Activated naive CD8-positive, alpha-beta T cell treated with anti-CD3 and anti-CD28 coated beads, Interleukin-2, amount 50 U/mL, for 24 hours (primary cell): ENCODE measurements at places on chromosomes 2 and 18.
A peak's percentile ranks its signal among the peaks of the same experiment; 100 is the strongest.

DNA sequence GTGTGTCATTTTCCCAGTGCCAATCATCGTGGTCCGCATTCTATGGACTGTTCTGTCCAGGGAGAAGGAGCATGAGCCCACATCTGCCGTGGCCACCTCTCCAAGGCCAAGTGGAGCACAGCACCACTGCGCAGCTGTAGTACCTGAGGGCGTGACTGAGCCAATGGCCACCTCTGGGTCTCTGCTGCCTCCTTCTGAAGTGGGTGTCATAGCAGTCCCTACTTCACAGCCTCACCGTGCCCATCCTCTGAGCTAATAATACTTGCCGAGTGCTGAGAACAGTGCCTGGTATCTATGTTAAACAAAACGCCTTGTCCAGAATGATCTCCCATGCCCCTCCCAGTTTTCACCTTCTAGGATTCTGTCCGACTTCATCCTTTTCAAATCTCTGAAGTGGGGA is 256.1 kb downstream of the PRKCE start:
- no peak for DNase-seq

DNA sequence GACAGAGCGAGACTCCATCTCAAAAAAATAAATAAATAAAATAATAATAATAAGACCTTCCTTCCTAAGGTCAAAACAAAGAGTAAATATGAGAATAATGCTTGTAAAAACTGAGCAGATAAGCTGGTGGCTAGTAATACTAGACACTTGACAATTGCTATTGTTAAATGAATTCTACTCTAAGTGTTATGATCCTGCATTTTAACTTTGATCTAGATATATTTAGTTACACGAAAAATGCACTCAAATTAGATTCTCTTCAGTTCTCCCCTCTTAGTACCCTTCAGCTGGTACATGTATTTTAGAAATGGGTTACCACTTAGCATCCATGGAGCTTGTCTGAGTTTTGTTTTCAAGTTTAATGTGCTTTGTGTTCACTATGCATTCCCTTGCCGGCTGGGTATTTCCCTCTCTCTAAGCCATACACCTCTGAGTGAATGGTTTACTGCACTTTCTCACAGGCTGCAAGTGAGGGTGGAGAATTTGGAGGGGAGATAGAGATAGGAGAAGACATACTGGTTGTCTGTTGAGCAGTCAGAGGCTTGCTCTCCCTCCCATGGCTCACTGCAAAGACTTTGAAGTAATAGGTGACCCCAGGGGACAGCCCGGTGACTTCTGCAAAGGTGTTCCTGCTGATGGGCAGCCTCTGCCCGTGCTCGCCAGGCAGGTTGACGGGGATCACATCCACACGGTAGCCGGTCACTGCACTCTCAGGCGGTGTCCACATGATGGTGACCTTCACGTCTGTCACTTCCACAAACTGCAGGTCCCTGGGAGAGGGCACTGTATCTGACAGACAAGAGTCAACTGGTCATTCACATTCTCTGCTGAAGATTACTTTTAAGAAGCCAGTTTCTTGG is 29.9 kb downstream of the FN1 start:
- no peak for DNase-seq

GRCh38 chr2:78068808-78069207 is 546.6 kb upstream of the LRRTM4 start:
- no peak for DNase-seq

DNA sequence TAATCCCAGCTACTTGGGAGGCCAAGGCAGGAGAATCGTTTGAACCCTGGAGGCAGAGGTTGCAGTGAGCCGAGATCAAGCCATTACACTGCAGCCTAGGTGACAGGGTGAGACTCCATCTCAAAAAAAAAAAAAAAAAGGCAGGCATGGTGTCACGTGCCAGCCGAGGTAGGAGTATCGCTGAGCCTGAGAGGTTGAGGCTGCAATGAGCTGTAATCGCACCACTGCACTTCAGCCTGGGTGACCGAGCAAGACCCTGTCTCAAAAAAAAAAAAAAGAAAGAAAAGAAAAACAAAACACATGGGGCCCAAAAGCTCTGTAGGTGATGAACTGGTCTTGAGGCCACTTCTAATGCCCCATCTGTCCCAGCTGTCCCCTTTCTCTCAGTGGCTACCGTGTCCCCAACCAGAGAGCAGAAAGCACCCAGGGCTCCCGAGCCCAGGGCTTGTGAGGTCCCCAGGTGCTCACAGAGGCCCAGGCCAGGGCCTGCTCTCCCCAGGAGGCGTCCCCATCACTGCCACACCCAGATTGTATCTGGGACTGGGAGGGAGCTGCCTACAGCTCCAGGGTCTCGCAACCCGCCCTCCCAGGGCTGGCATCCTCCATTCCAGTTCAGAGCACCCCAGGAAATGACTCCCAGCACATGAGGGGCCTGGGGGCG is 8.5 kb downstream of the KLHL30 start:
- DNase-seq, result no peak

- DNase-seq, result no peak
Observed at GRCh38 chr18:74902147-74902455, 304.4 kb downstream of the ZNF407 start.

DNA sequence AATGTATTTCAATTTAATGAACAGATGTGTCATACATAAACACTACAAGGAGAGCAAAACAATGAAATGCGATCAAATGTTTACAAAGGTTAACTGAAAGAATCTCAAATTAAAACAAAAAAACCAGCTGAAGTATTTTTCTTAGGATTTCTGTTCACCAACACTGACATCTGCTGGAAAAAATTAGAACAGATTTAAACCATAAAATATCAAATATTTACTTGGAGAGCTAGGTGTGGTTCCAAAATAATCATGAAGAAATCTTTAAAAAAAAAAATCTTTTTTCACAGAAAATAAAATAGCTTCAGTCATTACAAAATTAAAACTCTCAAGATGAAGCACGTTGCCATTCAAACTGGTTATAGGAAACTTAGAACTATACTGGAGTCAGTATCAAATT is 13.8 kb downstream of the MMADHC start:
- no peak for DNase-seq

- DNase-seq, result no peak
Observed at GRCh38 chr2:237287872-237288271, 126.1 kb downstream of the COL6A3 start.

DNA sequence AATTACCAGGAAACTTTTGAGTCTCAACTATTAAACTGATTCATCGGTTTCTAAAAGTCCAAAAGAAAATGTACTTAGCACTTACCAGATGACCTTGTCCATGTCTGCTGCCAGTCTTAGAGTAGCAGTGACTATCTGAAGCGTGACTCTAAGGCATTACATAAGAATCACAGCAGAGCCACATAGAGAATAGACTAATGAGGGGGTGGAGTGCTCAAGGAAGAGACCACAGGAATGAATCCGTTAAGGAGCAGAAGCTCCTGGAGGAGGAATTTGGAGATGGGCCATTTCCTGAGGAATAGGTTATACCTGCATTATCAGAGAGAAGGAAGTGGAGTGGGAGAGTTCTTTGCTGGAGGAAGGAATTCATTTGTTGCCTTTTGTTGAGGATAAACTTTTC is 116.0 kb downstream of the MAP3K20 start:
- DNase-seq, result no peak

- no peak for DNase-seq
Observed at GRCh38 chr2:145524836-145525235, 1004.9 kb upstream of the ZEB2 start.

DNA sequence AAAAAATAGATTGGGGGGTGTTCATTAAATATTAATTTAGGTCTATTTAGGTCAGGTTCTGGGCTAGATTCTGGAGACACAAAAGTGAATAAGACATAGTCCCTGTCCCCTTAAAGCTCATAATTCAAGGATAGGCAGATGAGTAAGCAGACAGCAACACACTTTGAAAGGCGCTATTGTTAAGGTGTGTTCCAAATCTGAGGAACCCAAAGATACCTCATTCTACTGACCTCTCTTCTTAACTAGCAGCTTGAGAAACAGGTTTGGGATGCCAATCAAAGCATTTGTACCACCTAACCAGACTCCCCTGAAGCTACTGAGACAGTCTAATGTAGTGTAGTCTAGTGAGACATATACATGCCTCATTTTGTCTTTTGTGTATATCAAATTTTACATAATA is 34.8 kb downstream of the SEMA4F start:
- DNase-seq, result no peak

GRCh38 chr18:23802817-23803216 is 113.6 kb downstream of the LAMA3 start:
- DNase-seq, result no peak

DNA sequence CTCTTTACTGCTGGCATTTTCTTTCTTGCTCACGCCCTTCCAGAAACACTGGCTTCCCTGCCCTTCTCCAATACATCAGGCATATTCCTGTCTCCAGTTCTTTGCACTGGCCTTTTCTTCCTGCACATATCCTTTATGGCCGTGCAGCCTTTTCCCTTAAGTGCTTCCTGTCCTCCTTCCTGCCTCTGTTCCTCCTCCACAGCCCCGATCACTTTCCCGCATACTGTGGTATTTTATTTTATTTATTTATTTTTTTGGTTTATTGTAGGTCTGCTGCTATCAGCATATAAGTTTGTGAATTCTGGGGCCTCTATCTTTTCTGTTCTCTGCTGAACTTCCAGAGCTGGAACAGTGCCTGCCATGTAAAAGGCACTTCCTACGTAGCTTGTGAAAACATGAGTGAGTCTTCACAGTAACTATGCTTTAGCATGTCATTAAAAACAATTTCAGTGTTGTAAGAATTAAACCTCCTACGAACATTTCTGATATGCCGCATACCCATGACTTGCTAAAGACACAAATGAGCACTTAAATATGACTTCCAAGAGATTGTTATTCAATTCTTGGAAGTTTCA is 289.1 kb downstream of the TRIB2 start:
- no peak for DNase-seq

- DNase-seq, result no peak
Observed at GRCh38 chr2:170509452-170510193, 205.5 kb upstream of the SP5 start.

DNA sequence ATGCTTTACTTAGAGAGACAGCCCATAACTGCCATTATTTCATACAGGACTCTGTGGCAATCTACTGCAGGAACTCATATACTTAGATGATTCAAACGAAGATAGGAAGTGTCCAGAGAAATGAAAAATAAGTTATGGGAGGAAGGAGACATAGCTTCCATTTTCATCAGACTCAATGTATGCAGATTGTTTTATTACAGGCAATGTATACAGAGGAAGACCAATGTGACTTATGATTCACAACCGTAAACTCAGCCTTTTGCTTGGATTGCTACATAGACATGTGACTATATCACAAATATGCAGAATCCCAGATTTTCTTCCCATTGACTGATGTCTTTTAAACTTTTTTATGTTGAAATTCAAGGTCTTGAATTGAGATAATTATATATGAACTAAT is 793.4 kb downstream of the SATB2 start:
- no peak for DNase-seq

GRCh38 chr2:156037482-156037881 is 295.0 kb downstream of the NR4A2 start:
- DNase-seq, result no peak

DNA sequence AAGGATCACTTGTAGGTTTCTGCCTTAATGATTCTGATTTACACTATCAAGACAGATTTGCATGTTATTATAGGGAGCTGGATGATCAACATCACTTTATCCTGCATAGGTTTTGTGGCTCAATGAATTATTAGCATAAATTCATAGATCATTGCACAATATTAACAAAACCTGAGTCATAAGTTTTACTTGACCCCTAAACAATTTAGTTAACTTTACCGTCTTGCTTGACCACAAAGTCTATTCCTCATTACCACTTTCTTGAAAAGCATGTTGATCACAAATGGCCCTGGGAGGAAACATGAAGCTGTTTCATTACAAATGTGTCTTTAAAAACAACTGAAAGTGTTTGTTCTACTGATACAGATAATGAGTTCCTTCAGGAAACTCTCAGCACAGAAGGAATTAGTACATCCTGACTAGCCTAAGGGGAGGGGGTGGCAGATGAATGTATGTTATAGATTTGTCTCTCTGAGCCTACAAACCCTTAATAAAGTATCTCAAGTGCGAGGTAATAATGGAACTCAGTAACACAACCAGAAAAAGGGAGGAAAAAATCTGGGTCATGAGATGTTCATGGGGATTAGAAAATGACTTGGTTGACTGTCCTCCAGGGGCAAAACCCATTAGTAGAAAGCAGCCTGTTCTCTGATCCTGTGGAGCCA is 303.4 kb downstream of the PIK3C3 start:
- no peak for DNase-seq

DNA sequence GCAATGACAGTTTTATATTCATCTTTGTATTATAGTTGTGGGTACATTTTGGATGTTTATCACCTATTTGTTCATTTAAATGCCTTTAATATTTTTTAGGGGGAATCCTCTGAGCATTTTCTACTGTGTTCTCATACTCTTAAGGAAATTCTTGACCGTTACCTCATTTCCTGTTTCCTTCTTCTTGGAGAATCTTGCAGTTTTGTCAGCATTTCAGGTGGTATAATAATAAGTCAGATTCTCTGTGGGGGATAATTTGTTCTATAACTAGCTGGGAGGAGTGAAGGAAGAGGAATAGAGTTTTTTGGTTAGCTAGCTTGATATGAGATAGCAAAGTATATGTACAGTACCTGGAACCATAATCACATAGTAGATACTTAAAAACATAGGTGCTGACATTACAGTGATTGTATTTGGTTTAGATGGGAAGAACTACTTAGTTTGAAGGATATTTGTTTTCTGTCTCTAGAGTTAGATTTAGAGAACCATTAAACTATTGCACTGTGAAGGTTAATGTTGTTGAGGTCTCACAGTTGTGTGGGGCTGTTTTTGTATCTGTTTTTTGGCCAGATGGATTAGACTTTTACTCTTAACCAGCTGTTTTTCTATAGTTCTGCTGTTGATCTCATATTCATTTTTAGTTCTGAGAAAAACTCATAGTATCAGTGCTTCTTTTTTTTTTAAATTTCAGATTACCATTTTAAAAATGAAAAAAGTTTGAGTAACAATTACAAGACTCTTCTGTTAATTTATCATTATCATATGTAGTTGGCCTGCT is 14.2 kb downstream of the MTX2 start:
- no peak for DNase-seq

DNA sequence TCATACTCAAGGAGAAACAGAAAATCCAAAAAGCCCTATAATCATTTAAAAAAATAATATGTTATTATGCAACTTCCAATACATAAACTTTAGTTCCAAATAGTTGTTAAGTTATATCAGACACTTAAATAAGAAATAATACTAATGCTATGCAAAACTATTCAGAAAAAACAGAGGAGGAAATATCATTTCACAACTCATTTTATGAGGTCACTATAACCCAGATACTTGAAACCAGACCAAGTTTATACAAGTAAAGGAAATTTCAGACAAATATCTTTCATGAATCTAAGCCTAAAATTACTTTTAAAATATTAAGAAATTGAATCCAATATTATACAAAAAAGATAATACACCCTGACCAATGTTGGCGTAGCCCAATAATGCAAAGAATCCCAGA is 260.8 kb downstream of the CD226 start:
- DNase-seq, result no peak

GRCh38 chr2:55168221-55169154 is 63.6 kb downstream of the CLHC1 start:
- DNase-seq, result peak; percentile 14

- no peak for DNase-seq
Observed at GRCh38 chr2:233429175-233429897, 75.0 kb downstream of the DGKD start.

GRCh38 chr2:119294671-119295070 is 71.0 kb downstream of the STEAP3 start:
- DNase-seq, result no peak
